ENCODE measurements at places on chromosomes 13 and 19. TPM values are rescaled to one million over a fixed set of nuclear protein-coding genes. Genes with fewer than 3 reads are reported as not detected.

PLIN4 gene
- total RNA-seq, result 0.05 TPM

MEIOSIN gene
- 0.05 TPM for total RNA-seq

PRR19 gene
- total RNA-seq, result 3.6 TPM

CYP2A6 gene
- not detected for total RNA-seq

PALM3 gene
- 2.1 TPM for total RNA-seq

REXO1 gene
- total RNA-seq, result 20.8 TPM

MYADM gene
- 352 TPM for total RNA-seq

ZNF491 gene
- not detected for total RNA-seq

NKPD1 gene
- 0.56 TPM for total RNA-seq

ZNF578 gene
- not detected for total RNA-seq

GAPDHS gene
- total RNA-seq, result 0.19 TPM

FXYD3 gene
- 0.54 TPM for total RNA-seq

B3GNT3 gene
- 3.1 TPM for total RNA-seq

PSG7 gene
- total RNA-seq, result 0.07 TPM

ZNF254 gene
- 10.4 TPM for total RNA-seq

CCDC70 gene
- total RNA-seq, result not detected

ACP7 gene
- 0.03 TPM for total RNA-seq

ZNF540 gene
- total RNA-seq, result 0.05 TPM

ZNF98 gene
- total RNA-seq, result not detected

VSTM2B gene
- total RNA-seq, result 0.09 TPM

F7 gene
- 0.05 TPM for total RNA-seq

ZNF433 gene
- not detected for total RNA-seq

ZNF682 gene
- total RNA-seq, result not detected

MBD3L3 gene
- not detected for total RNA-seq

ZNF471 gene
- 0.09 TPM for total RNA-seq

PSG1 gene
- 0.23 TPM for total RNA-seq

BEST2 gene
- 4.3 TPM for total RNA-seq

CCNA1 gene
- total RNA-seq, result 0.45 TPM

SOX1 gene
- not detected for total RNA-seq

SIGLEC10 gene
- total RNA-seq, result not detected

SLITRK6 gene
- 0.24 TPM for total RNA-seq

RDH8 gene
- 0.24 TPM for total RNA-seq

FCER2 gene
- total RNA-seq, result not detected

TGFBR3L gene
- 1.8 TPM for total RNA-seq

C19orf38 gene
- 0.18 TPM for total RNA-seq

IL12RB1 gene
- total RNA-seq, result not detected

TRAPPC6A gene
- 41.2 TPM for total RNA-seq

ATP4B gene
- not detected for total RNA-seq

LHFPL6 gene
- 8.2 TPM for total RNA-seq

C19orf18 gene
- not detected for total RNA-seq

PEAK3 gene
- 0.32 TPM for total RNA-seq

RNF113B gene
- not detected for total RNA-seq

RFX2 gene
- total RNA-seq, result 8.1 TPM

NOTCH3 gene
- total RNA-seq, result 23.9 TPM

RTBDN gene
- not detected for total RNA-seq

BRME1 gene
- total RNA-seq, result 0.64 TPM

PRODH2 gene
- total RNA-seq, result 0.13 TPM

LGALS16 gene
- total RNA-seq, result not detected

NALCN gene
- total RNA-seq, result 3.1 TPM

SUCLA2 gene
- total RNA-seq, result 30.9 TPM

Data from A549 treated with dexamethasone at 1 μM for 4 hours (cell line).